ENCODE measurements at places on chromosomes 12 and 14.

DNA sequence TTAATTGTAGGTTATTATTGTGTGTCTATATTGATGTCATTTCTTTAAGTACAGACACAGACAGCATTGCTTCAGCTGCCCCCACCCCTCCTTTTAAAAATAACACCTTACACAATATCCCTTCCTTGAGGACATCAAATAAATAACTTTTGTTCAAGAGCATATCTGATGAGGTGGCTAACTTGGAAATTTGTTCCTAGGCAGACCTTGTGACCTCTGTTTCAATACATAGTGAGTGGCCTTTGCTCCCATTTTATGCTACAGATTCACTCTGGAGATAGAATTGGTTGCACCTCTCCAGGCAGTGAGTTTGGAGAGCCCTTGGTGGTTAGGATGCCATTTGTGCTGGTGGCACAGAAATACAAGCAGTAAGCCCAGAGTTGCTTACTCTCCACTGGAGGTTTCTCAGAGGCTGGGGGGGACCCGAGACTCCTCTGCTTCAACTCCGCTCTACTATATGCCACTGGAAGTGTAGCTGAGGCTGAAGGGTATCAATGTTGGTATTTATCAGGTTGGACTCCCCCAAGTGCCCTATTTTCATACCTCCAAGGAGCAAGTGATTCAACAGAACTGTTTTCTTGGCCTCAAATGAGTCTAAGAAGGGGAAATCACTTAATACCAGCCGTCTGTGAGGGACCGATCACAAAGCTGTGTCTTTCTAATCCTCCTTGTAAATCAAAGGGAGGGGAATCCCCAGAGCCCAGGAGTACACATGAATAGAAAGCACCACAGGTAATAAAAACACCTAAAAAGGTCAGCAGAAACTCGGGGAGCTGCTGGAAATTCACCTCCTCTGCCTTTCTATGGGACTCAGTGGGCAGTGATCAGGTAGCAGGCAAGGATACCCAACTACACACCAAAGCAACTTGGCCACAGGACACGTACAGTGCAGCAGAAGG, 463.1 kb downstream of the RAD51B start:
- no peak for DNase-seq

DNA sequence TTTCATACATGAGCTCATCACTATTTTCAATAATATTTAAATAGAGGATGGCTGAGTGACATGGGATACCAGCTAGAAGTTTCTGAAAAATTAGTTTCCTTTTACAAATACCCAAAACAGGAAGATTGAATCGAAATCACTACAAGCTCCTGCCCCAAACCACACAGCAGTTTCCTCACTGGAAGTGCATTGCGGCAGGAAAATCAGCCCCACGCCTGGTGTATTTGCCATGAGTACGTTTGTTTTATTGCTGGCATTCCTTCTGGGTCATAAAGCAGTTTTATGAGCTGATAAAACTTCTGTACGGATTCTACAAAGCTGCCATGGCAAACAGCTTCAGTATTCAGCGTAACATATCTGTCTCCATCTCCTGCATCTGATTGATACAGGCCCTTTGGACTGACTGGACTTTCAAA, 23.7 kb downstream of the CDC42BPB start:
- peak; percentile 61 for DNase-seq

GRCh38 chr12:106112145-106112821, 26.5 kb downstream of the NUAK1 start:
- peak; percentile 63 for DNase-seq

DNA sequence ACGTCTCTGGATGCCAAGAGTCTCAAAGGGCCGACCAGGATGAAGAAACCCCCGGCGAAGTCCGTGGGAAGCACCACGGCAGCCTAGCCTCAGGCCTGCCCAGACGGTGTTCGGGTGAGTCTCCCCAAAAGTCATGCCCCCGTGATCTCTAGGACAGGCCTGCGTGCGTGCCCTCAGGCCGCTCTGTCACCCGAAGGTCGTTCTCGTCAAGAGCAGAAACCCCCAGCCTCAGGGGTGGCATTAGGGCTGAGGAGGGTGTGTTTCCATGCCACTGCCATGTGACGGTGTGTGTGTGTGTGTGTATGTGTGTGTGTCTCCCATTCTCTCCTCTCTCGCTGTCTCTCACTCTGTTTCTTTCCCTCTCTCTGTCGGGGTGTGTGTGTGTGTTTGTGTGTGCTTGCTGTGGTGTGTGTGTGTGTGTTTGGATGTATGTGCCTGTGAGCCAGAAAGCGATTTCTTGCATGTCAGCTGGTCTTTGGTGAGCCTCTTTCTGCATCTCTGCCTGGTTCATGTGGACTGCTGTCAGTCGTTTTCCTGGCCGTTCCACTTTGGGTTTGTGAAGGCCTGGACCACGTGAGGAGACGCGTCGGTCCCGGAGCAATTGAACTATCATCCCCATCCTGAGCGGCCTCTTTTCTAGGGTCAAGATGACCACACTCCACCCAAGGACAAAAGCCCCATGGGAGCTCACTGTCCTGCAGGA, 772.5 kb upstream of the ALG10B start:
- DNase-seq: no peak

DNA sequence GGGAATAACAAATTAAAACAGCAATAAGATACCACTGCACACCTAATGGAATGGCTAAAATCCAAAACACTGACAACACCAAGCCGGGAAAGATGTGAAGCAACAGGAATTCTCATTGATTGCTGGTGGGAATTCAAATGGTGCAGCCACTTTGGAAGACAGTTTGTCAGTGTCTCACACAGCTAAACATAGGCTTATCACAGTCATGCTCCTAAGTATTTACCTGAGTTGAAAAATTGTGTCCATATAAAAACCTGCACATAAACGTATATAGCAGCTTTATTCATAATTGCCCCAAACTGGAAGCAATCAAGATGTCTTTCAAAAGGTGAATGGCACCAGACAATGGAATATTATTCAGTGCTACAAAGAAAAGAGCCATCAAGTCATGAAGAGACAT, 21.6 kb downstream of the GNPTAB start:
- no peak for DNase-seq

- DNase-seq: no peak
Observed at GRCh38 chr14:55777877-55778276, 197.9 kb downstream of the KTN1 start.

- DNase-seq: no peak
Observed at GRCh38 chr12:104371043-104371870, 67.7 kb downstream of the EID3 start.

GRCh38 chr12:58148405-58148804, 207.0 kb downstream of the ATP23 start:
- DNase-seq: no peak

GRCh38 chr12:82120901-82121300, 237.3 kb downstream of the CCDC59 start:
- DNase-seq: no peak

- DNase-seq: no peak
Observed at GRCh38 chr12:119692997-119693396, 25.1 kb downstream of the PRKAB1 start.

DNA sequence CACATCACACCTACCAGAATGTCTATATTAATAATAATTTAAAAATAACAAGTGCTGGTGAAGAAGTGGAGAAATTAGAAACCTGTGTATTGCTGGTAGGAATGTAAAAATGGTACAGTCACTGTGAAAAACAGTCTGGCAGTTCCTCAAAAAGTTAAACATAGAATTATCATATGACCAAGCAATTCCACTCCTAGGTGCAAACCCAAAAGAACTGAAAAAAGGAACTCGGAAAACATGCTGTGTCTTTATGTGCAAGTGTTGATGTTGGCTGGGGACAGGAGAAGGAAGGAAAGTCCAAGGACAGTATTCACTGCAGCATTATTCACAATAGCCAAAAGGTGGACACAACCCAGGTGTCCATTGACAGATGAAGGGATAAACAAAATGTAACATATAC, 146.5 kb downstream of the TTC7B start:
- peak; percentile 20 for DNase-seq

- no peak for DNase-seq
Observed at GRCh38 chr12:18139989-18140596, 50.1 kb upstream of the RERGL start.

- DNase-seq: no peak
Observed at GRCh38 chr14:70036665-70037064, 152.1 kb downstream of the SLC8A3 start.

DNA sequence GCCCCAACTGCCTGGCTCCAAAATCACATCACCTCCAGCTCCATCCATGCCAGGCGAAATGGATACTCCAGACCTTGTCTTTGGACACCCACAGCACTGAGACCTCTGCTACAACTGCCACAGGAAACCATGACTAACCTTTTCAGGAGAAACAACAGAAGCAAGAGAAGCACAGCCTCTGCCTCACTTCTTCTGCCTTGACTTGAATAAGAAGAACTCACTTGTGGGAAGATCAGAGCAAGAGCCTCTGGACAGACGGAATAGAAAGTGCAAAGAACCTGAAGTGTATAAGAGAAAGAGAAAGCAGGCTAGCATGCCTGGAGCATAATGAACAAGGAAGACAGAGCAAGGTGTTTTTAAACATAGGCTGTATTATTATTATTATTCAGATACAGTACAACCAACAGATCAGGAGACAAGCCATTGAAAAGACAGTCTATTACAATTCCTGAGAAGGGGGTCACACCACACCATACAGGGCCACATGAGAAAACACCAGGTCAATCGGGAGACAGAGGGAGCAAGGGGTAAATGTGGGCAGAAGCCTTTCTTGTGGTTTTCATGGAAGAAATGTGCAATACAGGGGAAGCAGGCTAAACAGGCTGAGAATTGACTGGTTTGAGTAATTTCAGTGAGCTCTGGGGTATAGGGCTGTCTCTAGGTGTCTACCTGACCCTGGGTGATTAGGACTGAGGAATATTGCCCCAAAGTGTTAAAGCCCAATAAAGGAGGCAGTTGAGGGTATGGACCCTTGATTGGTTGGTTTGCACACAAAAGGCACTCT, 7.4 kb upstream of the OR10P1 start:
- DNase-seq: peak; percentile 49

GRCh38 chr12:111445726-111446581, 40.2 kb downstream of the SH2B3 start:
- no peak for DNase-seq

- no peak for DNase-seq
Observed at GRCh38 chr14:99522457-99522891, 41.3 kb downstream of the CCNK start.

DNA sequence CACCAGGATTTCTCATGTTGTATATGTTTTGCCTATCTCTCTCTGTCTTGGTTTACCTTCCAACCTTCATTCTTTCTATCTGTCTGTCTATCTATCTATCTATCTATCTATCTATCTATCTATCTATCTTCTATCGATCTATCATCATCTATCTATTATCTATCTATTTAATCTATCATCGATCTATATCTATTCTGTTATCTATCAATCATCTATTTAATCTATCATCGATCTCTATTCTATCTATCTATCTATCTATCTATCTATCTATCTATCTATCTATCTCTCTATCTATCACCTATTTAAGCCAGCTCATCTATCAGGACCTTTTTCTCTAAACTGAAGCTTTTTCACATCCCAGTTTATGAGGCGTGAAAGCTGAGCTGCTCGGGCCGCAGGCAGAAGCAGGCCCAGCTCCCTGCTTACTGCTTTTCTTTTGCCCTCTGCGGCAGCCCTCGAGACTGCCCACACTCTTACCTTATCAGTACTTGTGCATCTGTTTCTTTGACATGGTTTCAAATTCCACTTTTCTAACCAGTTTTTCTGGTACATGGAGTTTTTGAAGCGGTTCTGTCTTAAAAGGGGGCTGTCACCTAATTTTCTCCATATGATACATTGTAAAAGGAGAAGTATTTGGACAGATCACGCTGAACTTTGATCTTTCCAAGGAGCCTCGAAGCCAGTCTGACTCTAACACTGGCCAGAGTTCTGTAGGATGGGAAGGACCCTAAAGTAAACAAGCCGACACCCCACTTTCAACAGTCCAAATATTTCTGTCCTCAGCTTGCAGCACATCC, 44.4 kb upstream of the GSG1 start:
- no peak for DNase-seq

- no peak for DNase-seq
Observed at GRCh38 chr12:125473501-125473900, 408.3 kb downstream of the AACS start.

DNA sequence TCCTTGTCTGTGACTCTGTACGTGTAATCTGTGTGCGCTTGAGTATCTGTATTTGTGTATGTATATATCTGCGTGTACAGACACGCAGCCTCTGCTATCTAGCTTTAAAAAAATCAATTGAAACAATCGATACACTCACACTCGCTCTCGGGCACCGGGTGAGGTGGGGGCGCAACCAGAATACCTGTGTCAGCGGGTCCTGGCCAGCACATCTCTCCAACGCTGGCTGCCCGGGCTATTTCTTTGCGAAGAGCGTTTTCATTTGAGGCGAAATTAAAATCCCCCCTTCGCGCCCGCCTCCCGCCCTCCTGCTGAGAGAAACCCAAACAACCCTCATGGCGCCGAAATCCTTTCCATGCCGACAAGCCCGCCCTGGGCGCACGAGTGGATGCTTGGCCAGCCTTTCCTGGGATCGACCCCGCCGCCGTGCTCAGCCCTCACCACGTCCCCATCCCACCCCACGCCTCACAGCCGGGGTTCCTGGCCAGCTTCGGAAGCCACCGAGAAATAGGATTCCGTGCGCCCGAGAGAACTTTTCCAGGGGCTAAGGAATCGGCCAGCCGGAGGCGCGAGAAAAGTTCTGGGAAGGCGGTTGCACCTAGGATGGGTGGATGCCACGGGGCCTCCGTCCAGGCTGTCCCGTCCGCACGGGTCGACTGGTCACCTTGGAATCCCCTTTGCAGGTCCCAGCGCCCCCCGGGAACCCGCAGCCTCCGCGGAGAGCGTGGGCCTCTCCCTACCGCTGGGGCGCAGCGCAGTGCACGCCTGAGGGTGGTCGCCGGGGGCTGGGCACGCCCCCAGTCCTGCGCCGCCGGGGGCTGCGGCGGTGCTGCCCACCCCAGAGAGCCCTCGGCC, 1.0 kb downstream of the ZDHHC22 start:
- DNase-seq: no peak
